ENCODE measurements at places on chromosomes 5 and 9.

- DNase-seq: no peak
Observed at GRCh38 chr9:135763716-135764446, 61.9 kb downstream of the KCNT1 start.

DNA sequence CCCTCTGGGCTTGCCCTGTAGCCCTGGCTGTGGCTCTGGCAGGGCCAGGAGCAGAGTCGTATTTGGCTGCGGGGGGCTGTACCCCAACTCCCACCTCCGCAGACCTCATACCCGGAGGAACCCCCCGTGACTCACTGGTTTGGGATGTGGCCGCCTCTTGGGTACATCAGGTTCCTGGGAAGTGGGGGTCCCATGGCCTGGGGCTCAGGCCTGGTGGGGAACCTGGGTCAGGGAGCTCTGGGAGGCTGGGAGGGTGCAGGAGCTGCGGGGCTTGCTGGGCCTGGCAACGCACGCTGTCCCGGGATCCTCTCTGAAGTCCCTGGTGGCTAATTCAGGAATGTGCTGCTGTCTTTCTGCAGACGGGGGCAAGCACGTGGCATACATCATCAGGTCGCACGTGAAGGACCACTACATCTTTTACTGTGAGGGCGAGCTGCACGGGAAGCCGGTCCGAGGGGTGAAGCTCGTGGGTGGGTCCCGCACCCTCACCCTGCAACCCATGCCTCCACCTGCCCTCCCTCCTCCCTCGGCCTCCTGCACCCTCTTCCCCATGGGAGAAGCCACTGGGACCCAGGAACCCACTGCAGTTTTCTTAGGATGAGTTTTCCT, 2.4 kb downstream of the LCN1 start:
- no peak for DNase-seq

GRCh38 chr9:36007316-36007708, 29.4 kb upstream of the RECK start:
- DNase-seq: no peak

- no peak for DNase-seq
Observed at GRCh38 chr5:42919600-42919999, 107.9 kb upstream of the SELENOP start.

DNA sequence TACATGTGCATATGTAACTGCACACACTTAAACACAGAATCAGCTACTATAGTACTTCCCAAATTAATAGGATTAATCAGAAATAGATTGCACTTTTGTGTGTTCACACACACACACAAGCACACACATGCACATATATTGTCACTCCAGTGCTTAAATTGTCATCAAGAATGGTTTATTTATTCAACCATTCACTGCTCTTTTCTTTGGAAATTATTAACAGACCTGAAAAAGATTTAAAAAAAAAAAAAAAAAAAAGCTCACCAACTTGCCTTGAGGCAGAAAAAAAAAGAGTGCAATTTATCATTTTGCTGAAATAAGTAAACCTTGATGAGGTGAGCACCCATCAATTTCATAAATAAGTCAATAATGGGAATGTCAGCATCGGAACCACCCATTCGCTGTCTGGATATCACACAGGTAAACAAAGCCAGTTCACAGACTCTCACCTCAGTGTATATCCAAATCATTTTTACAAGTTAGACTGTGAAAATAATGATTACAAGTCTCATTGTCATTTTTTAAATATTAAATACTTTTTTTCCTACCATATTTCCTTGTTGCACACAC, 562.8 kb downstream of the BNC2 start:
- DNase-seq: no peak

DNA sequence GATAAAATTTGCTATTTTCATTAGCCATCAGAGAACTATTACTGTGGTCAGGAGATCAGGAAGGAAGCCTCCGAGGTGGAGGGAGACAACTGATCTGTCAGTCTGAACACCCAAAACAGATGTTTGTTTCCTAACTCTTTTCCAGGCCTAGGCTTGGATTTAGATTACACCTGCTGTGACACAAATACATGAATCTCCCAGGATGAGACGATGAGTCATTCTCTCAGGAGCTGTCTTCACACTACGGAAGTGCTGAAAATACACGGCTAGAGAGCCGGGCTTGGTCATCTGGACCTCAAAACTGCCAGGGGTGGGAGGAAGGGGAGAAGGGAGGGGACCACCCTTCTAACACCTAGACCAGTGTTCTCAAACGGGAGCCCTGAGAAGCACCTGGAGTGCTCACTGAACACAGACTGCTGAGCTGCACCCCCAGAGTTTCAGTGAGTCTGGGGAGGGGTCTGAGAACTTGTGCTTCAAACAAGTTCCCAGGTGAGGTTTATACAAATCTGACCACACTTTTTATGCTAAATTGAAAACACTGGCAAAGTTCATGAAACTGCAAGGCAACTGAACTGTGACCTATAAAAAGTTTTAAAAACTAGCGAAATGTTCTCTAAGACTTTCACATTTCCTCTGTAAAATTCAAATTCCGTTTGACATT, 80.3 kb upstream of the EQTN start:
- no peak for DNase-seq

DNA sequence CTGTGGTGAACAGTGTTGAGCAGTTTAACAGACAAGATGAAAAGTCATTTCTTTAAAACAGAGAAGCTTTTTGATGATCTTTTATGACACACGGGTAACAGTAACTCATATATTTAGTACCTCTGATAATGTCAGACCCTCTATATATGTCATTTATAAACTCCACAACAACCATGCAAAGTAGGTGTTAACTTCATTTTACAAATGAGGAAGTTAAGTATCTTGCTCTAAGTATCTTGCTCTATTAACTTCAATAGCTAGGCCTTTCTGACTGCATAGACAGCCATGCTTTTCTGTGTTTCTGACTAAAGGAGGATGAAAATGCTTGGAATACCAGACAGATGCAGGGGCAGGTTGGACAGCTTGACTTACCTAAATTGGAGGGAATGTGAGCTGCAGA, 1.8 kb downstream of the NUDT2 start:
- DNase-seq: no peak

DNA sequence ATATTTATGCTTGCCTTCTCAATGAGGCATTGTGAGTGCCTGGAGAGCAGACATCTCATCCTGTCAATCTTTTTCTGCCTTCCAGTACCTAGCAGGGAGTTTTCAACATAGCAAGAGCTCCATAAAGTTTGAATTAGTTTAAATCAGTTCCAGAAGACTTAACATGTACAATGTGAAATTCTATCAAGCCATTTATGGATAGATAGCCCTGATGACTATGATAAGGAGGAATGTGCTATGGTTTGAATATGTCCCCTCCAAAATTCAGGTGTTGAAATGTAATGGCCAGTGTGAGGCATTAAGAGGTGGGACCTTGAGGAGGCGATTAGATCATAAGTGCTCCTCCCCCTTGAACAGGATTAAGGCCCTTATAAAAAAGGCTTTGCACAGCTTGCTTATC, 306.9 kb upstream of the SMARCA2 start:
- DNase-seq: no peak

GRCh38 chr9:102135768-102136167, 397.3 kb upstream of the GRIN3A start:
- DNase-seq: no peak

- DNase-seq: no peak
Observed at GRCh38 chr5:34916518-34916917, 1.0 kb downstream of the BRIX1 start.

DNA sequence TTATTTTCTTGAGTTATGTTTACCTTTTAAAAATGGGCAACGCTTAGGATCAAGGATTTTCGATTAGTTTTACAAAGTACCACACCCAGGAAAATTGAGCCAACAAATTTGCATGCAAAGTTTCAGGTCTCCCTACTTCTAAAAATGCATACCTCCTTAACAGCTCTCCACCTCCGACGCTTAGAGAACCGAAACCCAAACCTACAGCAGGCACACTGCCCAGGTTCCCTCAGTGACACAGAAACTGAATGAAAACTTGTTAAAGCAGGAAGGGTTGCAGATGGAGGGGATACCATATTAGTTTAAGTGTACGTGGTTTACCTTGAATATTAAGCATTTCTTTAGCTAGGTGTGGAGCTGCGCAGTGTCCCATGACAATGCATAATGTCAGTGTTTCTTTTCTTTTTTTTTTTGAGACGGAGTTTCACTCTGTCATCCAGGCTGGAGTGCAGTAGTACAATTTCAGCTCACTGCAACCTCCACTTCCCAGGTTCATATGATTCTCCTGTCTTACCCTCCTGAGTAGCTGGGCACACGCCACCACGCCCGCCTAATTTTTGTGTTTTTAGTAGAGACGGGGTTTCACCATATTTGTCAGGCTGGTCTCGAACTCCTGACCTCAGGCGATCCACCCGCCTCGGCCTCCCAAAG, 1.6 kb upstream of the SUB1 start:
- DNase-seq: no peak

DNA sequence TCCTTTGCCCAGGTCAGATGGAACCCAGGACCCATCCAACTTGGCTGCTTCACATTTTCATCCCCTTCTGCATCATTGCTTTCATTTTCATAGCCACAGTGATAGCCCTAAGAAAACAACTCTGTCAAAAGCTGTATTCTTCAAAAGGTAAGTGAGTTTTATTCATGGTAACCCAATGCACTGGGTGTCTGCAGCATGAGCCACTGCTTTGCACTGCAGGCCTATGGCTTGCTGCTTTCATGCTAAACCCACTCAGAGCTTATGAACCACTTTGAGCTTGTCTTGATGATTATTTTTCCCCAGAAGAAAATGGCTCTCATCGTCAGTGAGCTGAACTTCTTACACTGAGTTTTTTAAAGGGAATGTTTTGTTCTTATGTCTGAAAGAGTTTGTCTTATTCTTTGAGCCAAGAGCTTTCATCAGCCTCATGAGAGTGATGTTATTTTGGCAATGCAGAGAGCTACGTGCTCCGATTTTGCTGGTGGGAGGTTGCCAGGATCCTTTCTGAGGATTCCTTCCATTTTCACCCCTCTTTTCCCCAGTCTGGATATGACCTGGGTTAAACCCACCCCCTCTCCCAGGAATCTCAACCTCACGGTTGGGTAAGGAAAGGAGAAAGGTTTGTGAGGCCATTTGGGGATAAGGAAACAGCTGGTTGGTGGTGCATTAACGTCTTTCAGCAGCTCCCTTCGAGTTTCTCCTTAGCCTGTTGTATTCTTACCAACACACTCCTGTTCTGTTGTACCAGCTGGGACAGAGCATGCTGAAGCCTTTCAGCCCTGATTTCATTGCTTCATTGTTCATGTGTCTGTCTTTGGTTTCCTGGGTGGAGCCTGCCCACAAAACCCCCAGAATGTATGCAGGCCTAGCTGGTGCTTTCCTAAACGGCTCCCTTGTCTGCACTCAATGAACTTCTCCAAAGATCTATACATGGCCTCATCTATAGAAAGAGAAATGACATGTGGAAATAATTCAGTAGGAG, 47.6 kb downstream of the PDCD1LG2 start:
- DNase-seq: no peak

DNA sequence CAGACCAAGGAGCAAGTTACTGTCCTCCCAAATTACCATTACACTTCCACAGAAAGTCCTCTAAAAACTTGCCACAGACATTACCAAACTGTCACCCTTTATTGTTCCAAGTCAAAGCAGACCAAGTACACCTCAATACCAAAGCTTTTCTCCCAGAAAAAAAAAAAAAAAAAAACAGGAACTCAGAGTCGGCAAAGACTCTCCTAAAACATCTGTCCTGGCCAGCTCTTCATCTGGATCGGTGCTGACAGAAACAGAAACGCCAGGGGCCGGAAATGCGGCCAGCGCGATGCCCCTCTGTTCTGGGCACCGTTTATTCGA, 718 bp downstream of the DEPDC1B start:
- no peak for DNase-seq

DNA sequence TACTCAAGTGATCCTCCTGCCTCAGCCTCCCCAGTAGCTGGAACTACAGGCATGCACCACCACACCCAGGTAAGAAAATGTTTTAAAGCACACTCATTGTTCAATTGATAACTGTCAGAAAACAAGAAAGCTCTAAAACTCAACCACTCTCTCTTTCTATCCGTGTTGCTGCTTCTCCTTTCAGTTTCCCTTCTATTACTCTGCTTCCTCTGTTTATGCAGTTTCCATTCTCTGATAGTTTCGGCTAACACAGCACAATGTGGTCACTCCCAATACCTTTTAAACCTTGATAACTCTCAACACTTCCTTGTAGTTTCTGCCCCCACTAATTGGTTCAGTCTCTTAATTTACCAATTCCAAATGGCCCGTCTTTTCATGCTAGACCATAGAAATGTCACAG, 59.2 kb upstream of the NR4A3 start:
- no peak for DNase-seq

DNA sequence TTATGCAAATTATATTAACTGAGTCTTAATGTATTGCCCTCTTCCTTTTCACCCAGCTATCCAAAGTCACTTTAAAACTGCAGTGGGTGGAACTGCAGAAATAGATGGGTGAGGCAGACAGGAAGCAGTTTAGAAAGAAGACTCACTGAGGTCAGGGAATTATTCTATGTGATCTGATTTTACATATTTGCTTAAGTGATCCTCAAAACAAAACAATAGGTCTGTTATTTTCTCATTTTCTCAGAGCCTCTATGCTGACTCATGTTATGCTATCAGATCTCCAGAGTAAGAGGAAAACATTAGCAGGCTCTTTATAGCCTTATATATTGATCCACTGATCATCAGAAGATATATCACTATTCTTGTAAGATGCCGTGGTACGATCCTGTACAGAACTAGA, 63.5 kb downstream of the MRPS27 start:
- no peak for DNase-seq

- DNase-seq: no peak
Observed at GRCh38 chr5:115423541-115423940, 121.0 kb downstream of the FEM1C start.

DNA sequence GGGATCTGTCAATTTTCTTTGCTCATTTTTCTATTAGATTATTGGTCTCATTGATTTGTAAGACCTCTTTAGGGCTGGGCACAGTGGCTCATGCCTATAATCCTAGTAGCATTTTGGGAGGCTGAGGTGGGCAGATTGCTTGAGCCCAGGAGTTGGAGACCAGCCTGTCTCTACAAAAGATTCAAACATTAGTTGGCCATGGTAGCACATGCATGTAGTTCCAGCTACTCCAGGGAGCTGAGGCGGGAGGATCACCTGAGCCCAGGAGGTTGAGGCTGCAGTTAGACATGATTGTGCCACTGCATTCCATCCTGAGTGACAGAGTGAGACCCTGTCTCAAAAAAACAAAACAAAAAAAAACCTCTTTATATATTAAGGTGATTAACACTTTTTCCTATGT, 6.4 kb upstream of the SHROOM1 start:
- no peak for DNase-seq

GRCh38 chr9:22040760-22041159, 31.7 kb upstream of the CDKN2B start:
- DNase-seq: no peak

DNA sequence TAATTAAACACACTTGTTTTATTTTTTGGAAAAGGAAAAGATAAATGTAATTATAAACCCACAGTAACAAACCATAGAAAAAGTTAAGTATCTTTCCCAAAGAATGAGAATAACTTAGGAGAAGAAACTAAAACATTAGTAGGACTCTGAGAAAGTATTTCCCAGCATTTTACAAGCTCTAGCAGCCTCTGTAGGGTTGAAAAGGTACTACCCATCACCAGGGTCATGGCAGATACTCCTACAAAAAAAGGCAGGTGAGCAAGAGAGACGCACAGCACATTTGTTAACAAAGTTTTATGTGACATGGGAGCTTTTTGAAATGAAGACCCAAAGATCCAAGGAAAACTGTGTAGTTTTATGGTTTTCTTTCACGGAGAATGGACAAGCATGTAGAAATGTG, 77.7 kb upstream of the FAM169A start:
- DNase-seq: no peak

- DNase-seq: peak; percentile 9
Observed at GRCh38 chr5:27437594-27438200, 399.3 kb upstream of the CDH9 start.

Data from NCI-H1092 treated with DMSO at 0.1 percent for 48 hours (cell line).